ENCODE measurements at places on chromosomes 11 and 22. TPM values are rescaled to one million over a fixed set of nuclear protein-coding genes. Genes with fewer than 3 reads are reported as not detected.

ABCC8 gene
- polyA plus RNA-seq, result 1.8 TPM

NPTXR gene
- 5.5 TPM for polyA plus RNA-seq

SOX10 gene
- 1.3 TPM for polyA plus RNA-seq

ZFTA gene
- polyA plus RNA-seq, result 50.5 TPM

TMEM151A gene
- not detected for polyA plus RNA-seq

AMPD3 gene
- polyA plus RNA-seq, result 5.0 TPM

OR4D11 gene
- not detected for polyA plus RNA-seq

PRR33 gene
- 0.29 TPM for polyA plus RNA-seq

OR8G5 gene
- not detected for polyA plus RNA-seq

GTSE1 gene
- polyA plus RNA-seq, result 17.9 TPM

RNF215 gene
- 16.8 TPM for polyA plus RNA-seq

CD81 gene
- 583 TPM for polyA plus RNA-seq

SEC14L6 gene
- polyA plus RNA-seq, result 9.0 TPM

- no peak for DNase-seq
Observed at GRCh38 chr11:7688238-7688826, 15.0 kb upstream of the CYB5R2 start.

- no peak for DNase-seq
Observed at GRCh38 chr22:48104766-48105165, 1342.3 kb downstream of the TBC1D22A start.

DNA sequence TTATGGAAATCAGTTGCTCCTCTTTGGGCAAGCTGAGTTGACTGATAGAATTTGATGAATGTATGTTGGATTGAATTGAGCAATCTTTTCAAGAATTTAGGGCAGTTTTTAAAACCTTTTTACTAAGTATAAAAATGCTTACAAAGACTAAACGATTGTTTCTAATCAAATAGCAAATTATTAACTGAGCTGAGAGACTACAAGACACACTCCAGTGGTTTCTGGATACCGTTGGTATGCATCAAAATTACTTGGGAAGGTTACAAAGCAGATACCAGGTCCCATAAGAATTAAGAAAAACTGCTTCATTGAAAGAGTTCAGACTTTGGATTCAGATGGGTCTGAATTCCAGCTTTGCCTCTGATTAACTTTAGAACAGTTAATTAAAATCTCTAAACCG, 721.4 kb downstream of the FAM181B start:
- no peak for DNase-seq

DNA sequence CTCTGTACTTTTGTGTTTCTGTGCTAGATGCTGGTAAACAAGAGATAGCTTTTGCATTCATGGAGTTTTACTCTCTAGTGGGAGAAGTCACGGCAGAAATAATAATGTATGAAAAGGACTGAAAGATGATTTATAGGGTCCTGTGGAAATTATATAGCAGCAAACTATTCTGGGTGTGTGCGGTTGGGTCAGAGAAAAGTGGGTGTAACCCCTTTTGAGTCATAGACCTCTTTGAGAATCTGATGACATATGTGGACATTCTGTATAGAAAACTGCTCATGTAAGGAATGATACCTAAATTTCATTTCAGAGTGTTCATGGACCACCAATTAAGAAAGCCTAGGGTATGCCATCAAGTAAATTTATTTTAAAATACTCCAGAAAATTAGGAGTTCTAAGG, 54.4 kb downstream of the TMEM135 start:
- no peak for DNase-seq

GRCh38 chr11:118152552-118153471, at the start of gene SCN4B:
SCN4B (minus strand) TSS chr11:118152823; CDS start chr11:118152673, 150 bp downstream.
- DNase-seq, result peak; percentile 75

GRCh38 chr11:125154378-125155099, 10.0 kb upstream of the PKNOX2 start:
- DNase-seq, result no peak

GRCh38 chr11:41498726-41499125, 39.3 kb upstream of the LRRC4C start:
- no peak for DNase-seq

DNA sequence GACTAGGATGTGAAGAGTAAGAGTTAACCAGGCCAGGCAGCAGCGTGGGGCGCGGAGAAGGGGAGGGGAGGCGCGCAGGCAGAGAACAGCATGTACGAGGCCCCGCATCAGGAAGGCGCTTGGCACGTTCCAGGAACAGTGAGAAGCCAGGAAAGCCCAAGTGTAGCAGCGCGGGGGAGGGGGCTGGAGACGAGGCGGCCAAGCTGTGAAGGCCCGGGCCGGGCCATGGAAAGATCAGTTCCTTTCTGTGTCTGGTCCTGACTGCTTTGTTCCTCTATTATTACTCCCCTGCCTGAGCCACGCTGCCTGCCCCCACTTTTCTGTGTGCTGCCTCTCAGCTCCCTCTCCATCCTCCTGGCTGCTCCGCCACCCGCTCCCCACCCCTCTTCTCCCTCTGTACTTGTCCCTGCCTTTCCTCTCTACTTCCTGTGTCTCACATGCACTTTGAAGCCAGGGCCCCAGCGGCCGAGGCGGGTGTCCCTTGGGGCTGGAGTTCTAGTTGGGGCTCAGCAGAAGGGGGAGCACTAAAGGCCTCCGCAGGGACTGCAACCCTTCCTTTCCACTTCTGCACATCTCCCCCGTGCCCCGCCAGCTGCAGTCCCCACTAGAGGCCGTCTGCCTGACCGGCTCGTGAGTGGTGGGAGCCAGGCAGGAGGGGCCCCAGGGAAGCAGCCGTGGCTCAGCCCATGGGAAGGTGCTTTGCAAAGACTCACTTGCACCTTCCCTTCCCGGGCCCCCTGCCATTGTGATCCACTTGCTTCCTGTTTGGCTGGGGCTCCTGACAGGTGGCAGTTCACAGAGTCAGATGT, 63.7 kb downstream of the PRDM11 start:
- DNase-seq, result peak; percentile 78

DNA sequence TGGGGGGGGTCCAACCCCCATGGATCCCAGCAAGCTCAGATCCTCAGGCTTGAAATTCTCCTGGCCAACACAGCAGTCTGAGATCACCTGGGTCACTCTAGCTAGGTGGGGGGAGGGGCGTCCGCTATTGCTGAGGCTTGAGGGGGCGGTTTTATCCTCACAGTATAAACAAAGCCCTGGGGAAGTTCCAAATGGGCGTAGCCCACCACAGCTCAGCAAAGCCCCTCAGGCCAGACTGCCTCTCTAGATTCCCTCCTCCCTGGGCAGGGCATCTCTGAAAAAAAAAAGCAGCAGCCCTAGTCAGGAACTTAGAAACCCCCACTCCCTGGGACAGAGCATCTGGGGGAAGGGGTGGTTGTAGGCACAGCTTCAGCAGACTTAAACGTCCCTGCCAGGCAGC, 16.7 kb downstream of the TRPC6 start:
- no peak for DNase-seq

DNA sequence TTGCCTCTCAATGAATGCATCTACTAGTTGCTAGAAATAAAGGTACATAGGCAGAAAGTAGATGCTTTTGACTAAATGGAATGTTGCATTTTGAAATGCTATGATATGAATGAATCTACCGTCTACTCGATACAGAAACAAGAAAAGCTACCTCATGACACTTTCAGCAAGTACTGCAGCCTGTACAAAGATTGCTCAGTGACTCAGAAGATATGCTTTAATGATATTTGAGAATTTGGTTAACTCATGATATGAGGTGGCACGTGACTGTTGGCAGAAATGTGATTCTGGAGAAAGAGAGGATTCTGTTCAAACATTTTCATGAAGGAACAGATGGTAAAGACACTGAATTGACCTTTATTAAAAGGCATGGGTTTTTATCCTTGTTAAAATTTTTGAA, 76.0 kb downstream of the HSD17B12 start:
- no peak for DNase-seq

DNA sequence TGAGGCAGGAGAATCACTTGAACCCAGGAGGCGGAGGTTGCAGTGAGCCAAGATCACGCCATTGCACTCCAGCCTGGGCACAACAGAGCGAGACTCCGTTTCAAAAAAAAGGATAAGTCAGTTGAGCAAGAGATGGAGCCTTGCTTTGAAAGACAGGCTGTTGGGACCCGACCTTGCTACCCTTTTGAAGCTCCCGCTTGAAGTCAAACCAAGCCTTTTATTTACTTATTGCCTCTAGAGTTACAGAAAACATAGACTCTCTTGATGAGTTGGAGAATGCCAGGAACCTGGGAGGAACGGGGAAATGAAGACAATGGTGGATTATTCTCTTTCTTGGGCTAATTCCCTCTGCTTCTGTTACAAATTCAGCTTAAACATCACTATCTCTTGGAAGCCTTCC, 4.9 kb downstream of the SYN3 start:
- no peak for DNase-seq

GRCh38 chr22:22820626-22821025, 67.0 kb upstream of the IGLL5 start:
- no peak for DNase-seq

DNA sequence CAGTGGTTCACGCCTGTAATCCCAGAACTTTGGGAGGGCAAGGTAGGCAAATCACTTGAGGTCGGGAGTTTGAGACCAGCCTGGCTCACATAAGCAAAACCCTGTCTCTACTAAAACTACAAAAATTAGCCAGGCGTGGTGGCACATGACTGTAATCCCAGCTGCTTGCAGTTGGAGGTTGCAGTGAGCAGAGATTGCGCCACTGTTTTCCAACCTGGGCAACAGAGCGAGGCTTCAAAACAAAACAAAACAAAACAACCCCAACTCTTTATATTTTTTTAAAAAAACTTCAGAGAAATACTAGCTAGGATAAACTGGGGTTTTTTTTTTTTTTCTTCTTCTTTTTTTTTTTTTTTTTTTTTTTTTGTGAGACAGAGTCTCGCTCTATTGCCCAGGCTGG, 31.8 kb upstream of the RAPSN start:
- no peak for DNase-seq

GRCh38 chr11:57143459-57143858, 38.3 kb upstream of the LRRC55 start:
- no peak for DNase-seq

DNA sequence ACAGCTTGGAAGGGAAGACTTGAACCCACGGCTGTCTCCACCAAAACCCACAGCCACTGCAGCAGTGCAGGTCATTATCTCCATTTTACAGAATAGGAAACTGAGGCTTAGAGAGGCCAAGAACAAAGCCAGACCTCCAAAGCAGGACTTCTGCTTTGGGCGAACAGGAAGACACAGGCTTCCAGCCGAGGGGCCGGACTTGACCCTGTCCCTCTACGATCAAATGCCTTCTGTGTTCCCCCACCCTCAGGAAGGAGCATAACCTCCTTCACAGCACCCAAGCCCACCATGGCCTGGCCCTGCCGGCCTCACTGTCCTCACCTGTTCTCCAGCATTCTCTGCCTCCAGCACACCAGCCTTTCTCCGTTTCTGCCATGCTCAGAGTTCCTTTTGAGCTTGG, 15.8 kb downstream of the IGLL1 start:
- no peak for DNase-seq

- no peak for DNase-seq
Observed at GRCh38 chr11:77106759-77107158, 4.1 kb downstream of the OMP start.

DNA sequence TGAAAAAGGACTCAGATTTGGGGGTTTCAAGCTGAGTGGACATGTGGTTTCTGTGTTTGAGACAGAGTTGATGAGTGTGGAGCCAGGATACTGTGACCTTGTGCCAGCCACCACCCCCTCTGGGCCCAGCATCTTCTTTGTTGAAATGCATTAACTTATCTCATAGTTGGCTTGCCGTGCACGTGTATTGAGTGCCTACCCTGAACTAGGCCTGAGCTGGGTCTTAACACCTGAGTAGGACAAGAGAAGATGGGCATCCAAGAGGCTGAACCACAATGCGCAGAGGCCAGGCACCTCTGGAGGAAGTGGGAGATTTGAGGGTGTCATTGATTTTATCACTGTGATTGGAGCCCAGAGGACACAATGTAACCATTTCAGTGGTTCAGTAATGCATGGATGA, 117.6 kb upstream of the CRYBB3 start:
- no peak for DNase-seq

Measured in renal cortex interstitium (tissue), 15 donors.